Left ventricle myocardium superior (tissue), 1 donor: ENCODE measurements at places on chromosomes 11 and 22.

DNA sequence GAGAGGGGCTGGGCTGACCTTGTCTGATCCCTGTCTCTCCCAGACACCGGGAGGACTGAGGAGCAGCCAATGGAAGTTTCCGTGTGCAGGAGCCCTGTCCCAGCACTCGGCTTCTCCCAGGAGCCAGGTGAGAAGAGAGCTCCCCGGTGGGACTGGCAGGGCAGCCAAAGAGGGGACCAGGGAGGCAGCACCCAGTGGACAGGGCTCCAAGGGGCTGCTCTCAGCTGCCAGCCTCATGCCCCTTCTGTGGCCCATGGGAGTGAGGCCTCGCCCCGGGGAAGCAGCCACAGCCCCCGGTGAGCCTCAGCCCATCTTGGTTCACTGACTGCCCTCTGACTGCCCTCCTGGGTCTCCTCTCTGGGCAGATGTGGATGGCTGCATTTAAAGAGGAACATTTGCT lies 6.8 kb downstream of the SCO2 start:
- DNase-seq, result no peak

DNA sequence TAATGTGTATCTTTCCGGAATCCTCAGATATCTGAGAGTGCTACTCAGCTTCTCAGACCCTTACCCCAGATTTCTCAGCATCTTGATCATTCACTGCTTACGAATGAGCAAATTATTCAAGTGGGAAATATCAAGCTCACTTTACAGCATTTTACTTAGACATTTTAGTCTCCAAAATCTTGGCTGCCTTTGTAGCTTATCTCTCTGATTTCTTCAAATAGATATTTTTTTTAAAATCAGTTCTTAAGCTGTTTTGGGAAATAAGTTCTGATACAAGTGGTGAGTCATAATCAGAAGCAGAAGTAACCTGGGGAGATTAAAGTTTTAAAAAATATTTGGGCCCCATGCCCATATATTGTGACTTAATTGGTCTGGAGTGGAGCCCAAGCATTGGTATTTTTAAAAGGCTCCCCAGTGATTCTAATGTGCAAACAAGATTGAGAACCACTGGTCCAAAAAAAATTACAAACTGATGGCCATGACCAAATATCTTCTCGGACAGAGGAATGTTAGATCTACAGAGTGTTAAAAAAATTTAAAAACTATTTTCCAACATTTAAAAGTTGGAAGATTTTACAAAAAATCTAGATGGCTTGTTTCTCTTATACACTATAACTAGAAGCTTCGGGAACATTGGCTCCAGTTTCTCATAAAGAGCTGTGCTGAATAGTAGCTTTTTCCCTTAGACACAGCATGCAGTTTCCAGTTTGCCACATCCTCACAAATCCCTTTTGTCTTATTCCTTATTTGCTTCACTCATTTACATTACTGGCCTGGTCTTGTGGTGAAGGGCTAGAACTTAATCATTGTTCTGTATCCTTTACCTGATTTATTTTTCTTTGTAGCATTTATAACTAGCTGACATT lies 87.8 kb upstream of the BMAL1 start:
- DNase-seq, result no peak

GRCh38 chr11:114318361-114318760 lies 22.2 kb downstream of the NNMT start:
- no peak for DNase-seq

GRCh38 chr11:103870821-103871309 lies 165.6 kb upstream of the DDI1 start:
- DNase-seq, result peak; percentile 65

- DNase-seq, result no peak
Observed at GRCh38 chr11:102837156-102837555, 6.3 kb downstream of the MMP3 start.

DNA sequence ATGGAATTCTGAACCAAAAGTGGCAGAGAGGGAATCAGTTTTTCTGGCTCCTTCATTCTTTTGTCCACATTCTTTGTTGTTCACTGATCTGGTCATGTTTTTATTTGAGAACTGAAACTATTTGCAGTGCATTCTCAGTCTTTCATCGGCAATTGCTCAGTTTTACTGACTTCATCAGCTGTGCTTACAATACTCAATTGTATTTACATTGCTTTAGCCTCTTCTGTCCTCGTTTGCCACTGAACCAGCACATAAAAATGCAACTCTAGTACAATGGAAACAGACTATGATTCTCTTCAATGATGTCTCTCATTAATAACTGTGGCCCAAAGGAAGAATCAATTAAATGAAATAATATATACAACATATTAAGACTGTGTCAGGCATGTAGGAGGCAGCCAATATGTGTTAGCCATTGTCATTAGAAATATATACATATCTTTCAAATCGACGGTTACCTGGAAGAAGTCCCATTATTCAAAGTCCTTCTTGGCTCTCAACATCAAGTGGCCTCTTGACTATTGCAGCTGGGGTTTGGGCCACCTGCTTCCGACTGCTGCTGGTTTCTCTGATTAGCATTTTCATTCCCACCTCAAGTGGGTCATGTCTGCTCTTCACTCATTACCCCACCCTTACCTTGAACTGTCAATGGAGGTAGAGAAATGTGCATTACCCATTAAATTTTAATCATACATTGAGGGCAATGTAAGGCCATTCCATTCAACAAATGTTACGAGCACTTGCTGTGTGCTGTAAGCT lies 600.1 kb downstream of the INSC start:
- DNase-seq, result no peak

GRCh38 chr11:105000797-105001196 lies 22.2 kb downstream of the CASP5 start:
- DNase-seq, result no peak

DNA sequence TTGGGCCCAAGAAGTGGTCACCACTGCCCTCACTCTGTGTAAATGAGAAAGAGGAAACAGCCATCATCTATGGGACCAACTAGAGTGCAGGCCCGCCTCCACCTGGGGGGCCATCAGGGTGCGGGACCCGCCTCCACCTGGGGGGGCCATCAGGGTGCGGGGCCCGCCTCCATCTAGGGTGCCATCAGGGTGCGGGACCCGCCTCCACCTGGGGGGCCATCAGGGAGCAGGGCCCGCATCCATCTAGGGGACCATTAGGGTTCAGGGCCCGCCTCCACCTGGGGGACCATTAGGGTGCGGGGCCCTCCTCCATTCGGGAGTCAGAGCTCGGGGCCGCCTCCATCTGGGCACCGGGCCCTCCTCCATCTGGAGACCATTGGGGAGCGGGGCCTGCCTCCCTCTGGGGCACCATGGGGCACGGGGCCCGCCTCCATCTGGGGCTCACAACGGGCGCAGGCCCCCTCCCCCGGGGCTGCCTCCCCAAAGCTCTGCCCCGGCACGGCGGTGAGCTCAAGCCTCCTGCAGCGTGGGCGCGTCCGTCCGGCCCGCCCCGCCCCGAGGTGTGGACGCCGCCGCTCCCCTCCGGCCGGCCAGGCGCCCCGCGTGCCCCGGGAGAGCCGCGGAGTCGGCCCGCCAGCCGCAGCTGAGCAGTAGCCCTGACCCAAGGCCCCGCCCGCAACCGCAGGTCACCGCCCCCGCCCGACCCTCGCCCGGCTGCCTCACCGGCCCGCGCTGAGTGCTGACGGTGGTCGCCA lies 512 bp downstream of the TOLLIP start:
- no peak for DNase-seq

GRCh38 chr11:61963282-61964057 lies 4.0 kb downstream of the FTH1 start:
- no peak for DNase-seq

- no peak for DNase-seq
Observed at GRCh38 chr11:76620489-76620888, 50.1 kb downstream of the LRRC32 start.

GRCh38 chr11:114031246-114031966 lies 28.1 kb upstream of the ZBTB16 start:
- no peak for DNase-seq

- DNase-seq, result no peak
Observed at GRCh38 chr11:60251485-60252212, 8.7 kb upstream of the MS4A4E start.

GRCh38 chr11:26862801-26863200 lies 131.1 kb upstream of the FIBIN start:
- DNase-seq, result no peak

DNA sequence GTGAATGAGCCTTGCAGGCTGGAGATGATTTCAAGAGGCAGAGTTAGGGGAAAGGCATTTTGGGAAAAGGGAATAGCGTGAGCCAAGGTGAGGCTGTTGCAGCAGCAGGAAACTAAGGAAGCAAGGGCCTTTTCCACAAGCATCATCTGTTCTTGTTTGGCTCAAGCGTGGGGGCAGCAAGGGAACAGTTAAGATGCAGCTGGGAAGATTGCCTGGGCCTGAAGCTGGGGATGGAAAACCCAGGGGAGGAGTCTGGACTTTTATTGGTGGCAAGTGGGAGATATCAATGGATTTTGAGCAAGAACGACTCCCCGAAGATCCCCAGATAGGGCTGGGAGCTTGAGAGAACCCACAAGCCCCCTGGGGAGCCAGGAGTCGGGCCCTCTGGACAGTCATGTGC lies 27.3 kb upstream of the PICK1 start:
- DNase-seq, result no peak

DNA sequence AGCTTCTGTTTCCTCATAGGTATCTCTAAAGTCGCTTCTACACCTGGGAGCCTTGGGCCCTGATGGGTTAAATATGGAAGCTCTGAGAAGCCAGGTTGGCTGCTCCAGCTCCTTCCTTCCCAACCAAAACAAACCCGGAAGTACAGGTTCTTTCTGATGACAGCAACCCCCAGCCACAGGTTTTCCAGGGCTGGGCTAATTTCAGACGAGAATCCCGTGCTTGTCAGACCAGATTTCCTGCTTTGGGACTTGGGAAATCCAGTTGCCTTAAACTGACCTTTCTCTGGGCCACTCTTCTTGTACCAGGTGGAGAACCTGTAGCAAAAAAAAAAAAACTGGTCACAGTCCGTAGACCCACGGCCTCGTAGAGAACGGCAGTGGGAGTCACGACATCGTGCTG lies 51.9 kb downstream of the RBX1 start:
- no peak for DNase-seq

DNA sequence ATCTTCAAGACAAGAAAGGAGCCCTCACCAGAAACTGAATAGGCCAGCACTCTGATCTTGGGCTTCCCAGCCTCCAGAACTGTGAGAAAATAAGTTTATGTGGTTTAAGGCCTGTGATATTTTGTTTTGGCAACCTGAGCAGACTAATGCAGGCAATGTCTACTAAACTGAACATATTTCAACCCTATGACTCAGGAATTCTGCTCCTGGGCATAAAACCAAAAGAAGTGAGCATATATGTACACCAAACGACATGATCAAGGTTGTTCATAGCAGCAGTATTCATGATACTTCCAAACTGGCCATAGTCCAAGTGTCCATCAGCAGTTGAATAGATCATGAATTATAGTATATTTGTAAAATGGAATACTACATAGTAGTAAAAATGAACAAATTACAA lies 29.0 kb downstream of the CSNK2A3 start:
- no peak for DNase-seq

- no peak for DNase-seq
Observed at GRCh38 chr22:37604875-37605274, 3.8 kb upstream of the GGA1 start.

DNA sequence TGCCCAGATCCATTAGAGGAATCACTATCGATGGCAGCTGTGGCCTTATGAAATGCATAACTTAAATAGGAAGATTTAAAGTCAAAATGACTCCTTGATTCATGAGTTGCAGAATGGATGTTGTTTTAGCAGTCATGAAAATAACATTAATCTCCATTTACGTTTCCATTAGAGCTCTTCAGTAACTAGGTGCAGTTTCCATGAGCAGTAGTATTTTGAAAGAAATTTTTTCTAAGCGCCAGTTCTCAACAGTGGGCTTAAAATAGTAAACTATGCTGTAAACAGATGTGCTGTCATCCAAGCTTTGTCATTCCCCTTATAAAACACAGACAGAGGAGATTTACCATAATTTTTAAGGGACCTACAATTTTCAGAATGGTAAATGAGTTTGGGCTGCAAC lies 1414.1 kb downstream of the LRRC4C start:
- no peak for DNase-seq

- DNase-seq, result peak; percentile 48
Observed at GRCh38 chr22:38957046-38957770, at the start of gene APOBEC3A. Gene APOBEC3A, plus strand, starts transcription at chr22:38957609. Its CDS starts 83 bp downstream, at chr22:38957692.

DNA sequence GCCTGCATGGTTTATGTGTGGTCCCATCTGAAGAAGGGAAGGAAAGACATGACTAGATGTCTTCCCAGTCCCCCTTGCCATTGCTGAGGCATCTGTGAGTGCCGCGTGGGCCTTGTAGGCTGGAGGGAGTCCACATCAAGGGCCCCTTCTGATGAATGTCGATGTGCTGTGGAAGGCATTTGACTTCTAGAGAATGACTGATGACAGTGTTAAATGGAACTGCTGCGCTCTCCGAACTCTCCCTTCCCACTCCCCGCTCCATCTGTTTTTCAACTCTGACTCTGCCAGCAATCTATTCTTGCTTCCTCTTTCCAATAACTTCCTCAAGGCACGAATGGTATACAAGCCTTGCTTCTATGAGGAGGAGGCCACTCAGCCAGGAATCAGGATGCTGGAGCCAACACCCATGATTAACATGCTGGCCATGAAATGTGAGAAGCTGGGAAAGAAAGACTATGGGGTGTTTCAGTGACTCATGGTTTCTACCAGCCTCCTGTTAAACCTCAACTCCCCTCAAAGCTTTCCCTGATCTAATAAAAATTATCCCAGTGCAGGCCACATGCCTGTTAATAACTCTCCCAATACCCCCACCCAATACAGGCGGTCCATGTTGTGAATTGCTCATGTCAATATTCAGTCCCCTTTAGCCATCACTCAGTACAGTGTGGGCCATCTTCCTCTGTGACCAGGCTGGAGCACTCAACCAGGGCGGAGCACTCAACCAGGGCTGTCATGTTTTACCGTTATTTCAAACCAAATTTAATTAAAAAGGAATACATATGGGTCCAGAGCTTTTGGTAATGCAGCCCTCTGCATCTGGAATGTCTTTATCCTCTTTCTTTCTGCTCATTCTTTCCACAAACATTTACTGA lies 46.4 kb upstream of the TBCEL start:
- DNase-seq, result no peak

- no peak for DNase-seq
Observed at GRCh38 chr11:125180413-125181305, 16.1 kb downstream of the PKNOX2 start.

- DNase-seq, result peak; percentile 66
Observed at GRCh38 chr11:47411884-47412746, 3.7 kb downstream of the SLC39A13 start.

DNA sequence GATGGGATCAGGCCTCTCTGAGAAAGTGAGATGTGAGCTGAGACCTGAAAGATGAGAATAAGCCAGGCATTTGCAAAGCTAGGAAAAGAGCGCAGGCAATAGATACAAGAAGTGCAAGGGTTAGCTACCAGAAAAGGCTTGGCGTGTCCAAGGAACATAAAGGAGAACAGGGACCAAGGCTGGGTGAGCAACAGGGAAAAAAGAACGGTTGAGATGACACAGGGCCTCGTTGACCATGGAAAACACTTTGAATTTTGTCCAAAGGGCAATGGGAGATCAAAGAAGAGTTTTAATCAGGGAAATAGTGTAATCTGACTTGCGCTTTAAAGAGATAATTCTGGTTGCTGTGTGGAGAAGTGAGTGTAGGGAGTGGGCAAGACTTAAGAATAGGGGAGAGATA lies 35.0 kb downstream of the RAB30 start:
- DNase-seq, result no peak
